ENCODE measurements at places on chromosomes 16 and 17. TPM values are rescaled to one million over a fixed set of nuclear protein-coding genes. Genes with fewer than 3 reads are reported as not detected.
A peak's percentile ranks its signal among the peaks of the same experiment; 100 is the strongest.

Gene TUBB3
- total RNA-seq = not detected

GRCh38 chr16:31130899-31131298, 4.6 kb downstream of the PRSS8 start:
- DNase-seq = no peak

GRCh38 chr17:81084680-81085419, 49.9 kb downstream of the BAIAP2 start:
- DNase-seq = no peak

- DNase-seq = no peak
Observed at GRCh38 chr16:57265850-57266530, 18.5 kb downstream of the PLLP start.

- DNase-seq = peak; percentile 80
Observed at GRCh38 chr16:81632392-81633146, 146.5 kb upstream of the PLCG2 start.

GRCh38 chr16:73848993-73849392, 447.6 kb upstream of the PSMD7 start:
- DNase-seq = no peak

All from CD4-positive, alpha-beta memory T cell (primary cell).